ENCODE measurements at places on chromosomes 3 and 15.

DNA sequence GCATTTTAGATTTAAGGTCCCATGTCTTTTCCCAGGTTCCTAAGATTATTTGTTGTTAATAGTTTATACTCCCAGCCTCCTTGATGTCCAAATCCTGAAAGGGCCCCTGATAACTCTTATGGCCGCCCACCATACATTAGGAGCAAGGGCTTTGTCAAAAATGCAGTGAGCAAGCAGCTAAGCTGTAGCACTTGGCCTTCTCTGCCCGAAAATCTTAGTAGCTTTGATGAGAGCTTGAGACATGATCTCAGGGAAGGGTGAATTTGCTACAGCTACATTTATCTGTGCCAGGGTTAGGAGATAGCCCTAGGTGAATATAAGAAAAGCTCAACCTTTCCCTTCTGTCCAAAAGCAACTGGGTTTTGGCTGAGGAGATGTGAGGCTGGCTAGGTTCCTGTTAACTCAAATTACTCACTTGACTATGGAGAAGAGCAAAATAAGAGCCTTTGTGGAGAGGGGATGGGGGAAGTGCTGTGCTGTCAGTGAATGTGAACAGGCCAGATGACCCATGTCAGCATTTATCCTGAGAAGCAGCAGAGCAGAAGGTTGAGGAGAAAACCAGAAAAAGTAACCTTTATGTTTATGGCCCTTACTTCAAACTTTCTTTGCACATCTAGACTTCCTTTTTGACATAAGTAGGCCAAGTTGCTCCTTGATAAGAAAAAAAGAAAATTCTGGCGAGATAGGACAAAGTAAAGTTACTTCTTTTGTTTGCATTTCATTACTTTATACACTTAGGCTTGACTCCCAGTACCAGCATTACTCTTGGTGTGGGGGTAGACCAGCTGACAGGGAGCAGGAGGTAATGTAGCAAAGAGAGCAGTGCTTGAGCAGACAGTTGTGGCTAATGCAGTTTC, 21.1 kb downstream of the MAPK6 start:
- no peak overlapping the region for H3K4me3 ChIP-seq
- peaks cover 17% of the 10 kb centered on the region for H3K4me1 ChIP-seq
- H3K36me3 ChIP-seq = no peaks in the 10 kb centered on the region
- DNase-seq = no peak
- no peaks in the 10 kb centered on the region for H3K27me3 ChIP-seq

DNA sequence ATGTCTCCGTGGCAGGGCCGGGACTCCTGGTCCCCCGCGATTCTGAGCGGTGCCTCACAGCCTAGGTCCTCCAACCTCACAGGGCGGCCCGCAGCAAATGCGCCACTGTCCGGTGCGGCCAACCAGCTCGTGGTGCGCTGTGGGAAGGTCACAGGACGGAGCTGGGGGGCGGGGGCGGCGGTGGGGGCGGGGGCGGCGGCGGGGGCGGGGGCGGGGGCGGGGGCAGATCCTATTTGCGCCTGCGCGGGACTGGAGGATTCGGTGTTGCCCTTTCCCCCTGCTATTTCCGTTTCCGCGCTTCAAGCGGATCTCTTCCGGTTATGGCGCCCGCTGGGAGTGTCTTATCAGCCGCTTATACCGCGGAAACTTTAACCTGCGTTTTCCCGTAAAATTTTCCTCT, 106.7 kb upstream of the SNRPN start:
- no peaks in the 10 kb centered on the region for H3K36me3 ChIP-seq
- no peaks in the 10 kb centered on the region for H3K27me3 ChIP-seq
- no peak overlapping the region for H3K27ac ChIP-seq
- DNase-seq = no peak
- peak overlapping the region; percentile 26 for H3K4me3 ChIP-seq

DNA sequence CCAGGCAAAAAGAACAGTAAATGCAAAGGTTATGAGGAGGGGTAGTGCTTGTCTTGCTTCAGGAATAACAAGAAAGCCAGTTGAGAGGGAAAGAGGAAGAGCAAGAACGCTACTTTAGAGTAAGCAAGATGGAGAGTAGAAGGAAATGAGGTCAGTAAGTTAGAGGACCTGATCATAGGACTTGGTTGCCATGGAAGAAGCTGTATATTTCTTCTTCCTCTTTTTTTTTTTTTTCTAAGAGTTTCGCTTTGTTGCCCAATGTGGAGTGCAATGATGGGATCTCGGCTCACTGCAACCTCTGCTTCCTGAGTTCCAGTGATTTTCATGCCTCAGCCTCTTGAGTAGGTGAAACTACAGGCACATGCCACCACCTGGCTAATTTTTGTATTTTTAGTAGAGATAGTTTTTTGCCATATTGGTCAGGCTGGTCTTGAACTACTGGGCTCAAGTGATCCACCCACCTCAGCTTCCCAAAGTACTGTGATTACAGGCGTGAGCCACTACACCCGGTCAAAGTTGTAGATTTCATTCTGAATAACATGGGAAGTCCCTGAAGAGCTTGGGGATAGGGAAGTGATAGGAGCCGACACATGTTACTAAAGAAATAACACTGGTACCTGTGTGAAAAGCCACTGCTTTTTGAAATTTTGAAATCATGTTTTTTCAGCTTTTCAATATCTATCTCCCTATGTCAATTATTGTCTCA, 527.9 kb upstream of the NAALADL2 start:
- peaks cover 3% of the 10 kb centered on the region for H3K4me1 ChIP-seq
- no peak for DNase-seq
- no peak overlapping the region for H3K4me3 ChIP-seq
- no peak overlapping the region for H3K27ac ChIP-seq
- no peaks in the 10 kb centered on the region for H3K36me3 ChIP-seq

DNA sequence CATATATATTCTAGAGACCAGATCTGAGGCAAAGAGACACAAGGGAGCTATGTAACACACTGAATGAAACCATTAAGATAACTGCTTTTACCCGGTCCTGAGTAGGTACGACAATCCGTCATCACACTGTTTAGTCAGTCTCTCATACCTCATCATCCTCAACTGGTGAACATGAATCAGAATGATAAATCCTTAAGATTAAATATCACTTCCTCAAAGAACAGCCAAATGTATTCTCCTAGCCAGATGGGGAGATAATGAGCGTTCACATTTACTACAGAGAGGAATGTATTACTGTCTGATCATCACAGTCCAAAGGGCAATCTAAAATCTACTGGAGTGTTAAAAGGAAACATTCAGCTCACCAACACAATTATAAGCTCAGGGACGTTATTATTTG, 319.4 kb upstream of the STAC start:
- no peak for DNase-seq
- H3K36me3 ChIP-seq = no peaks in the 10 kb centered on the region
- H3K27me3 ChIP-seq = no peaks in the 10 kb centered on the region
- H3K4me3 ChIP-seq = no peak overlapping the region
- no peak overlapping the region for H3K27ac ChIP-seq
- no peaks in the 10 kb centered on the region for H3K4me1 ChIP-seq

DNA sequence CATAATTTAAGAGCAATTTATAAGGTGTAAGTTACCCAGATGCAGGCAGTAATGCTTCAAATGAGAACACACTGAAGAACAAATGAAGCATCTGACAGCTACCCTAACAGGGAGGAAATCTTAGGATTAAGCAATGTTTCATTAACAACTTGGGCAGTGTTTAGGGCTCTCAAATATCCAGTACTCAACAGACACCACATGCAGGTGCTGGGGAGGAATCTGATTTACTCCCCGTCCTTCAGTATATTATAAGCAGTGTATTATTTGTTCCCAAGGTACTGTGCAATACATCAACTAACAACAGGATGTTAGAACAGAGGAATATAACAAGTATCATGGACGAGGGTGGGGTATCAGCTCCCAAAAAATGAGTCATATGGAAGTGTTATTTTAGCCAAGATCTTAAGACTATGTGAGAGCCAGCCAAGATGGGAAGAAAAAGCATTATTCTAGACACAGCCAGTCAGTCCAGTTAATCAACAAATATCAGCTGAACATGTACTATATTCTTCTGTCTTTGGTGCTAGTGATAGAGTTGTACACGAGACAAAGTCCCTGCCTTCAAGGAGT, 20.4 kb downstream of the BTBD1 start:
- peaks cover 82% of the 10 kb centered on the region for H3K36me3 ChIP-seq
- no peak overlapping the region for H3K27ac ChIP-seq
- H3K27me3 ChIP-seq = no peaks in the 10 kb centered on the region
- no peak overlapping the region for H3K4me3 ChIP-seq
- no peak for DNase-seq
- peaks cover 3% of the 10 kb centered on the region for H3K4me1 ChIP-seq

- DNase-seq = peak; percentile 70
- H3K4me3 ChIP-seq = no peak overlapping the region
- no peak overlapping the region for H3K27ac ChIP-seq
Observed at GRCh38 chr15:40468898-40469331, 1.9 kb upstream of the CHST14 start.

DNA sequence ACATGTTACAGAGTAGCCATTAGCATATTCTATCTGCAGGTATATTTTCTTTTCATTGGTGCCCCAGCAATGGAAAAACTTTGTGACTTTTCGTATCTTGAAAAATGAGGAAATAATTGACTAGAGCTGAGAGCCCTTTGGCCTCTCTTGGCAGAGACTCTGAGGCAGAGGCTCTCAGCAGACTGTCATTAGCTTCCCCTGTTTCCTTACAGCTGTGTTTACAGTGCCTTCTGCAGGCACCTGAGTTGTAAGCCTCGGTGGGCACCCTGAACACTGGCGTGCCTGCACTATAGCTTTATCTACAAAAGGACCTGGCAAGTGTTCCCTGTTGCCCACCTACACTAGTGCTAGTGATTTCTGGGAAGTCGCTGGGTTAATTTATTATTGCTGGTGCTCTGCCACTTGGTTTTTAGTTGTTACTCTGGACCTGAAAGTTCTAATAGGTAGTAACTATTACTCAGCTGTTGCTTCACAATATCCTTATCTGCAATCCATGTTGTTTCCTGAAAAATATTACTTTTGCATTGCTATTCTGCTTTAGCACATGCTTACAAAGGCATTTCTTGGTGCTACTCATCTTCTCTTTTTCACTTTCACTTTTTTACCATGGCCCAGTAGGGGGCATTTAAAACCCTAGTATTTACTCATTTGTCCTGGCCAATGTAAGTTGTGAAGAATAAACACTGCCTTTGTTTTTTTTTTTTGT, 7.8 kb upstream of the GPR171 start:
- H3K27ac ChIP-seq = no peak overlapping the region
- H3K36me3 ChIP-seq = no peaks in the 10 kb centered on the region
- no peaks in the 10 kb centered on the region for H3K4me1 ChIP-seq
- no peak overlapping the region for H3K4me3 ChIP-seq

DNA sequence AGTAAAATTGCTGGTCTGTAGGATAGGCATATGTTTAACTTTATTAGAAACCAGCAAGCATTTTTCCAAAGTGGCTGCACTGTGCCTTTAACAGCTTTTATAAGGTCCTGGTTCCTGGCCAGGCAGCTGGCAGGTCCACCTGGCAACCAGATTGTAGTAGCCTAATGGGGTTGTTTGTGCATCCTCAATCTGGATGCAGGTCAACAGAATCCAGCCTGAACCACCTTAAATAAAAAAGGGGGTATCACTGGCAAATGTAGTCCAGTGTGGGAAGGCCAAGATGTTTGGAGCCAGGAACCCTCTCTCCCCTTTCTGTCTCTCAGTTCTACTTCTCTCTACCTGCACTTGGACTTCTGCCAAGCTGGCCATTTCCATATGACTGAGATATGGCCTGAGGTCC, 200.3 kb downstream of the ZNF621 start:
- no peaks in the 10 kb centered on the region for H3K36me3 ChIP-seq
- H3K4me3 ChIP-seq = no peak overlapping the region
- no peak overlapping the region for H3K27ac ChIP-seq
- H3K27me3 ChIP-seq = no peaks in the 10 kb centered on the region
- no peaks in the 10 kb centered on the region for H3K4me1 ChIP-seq

DNA sequence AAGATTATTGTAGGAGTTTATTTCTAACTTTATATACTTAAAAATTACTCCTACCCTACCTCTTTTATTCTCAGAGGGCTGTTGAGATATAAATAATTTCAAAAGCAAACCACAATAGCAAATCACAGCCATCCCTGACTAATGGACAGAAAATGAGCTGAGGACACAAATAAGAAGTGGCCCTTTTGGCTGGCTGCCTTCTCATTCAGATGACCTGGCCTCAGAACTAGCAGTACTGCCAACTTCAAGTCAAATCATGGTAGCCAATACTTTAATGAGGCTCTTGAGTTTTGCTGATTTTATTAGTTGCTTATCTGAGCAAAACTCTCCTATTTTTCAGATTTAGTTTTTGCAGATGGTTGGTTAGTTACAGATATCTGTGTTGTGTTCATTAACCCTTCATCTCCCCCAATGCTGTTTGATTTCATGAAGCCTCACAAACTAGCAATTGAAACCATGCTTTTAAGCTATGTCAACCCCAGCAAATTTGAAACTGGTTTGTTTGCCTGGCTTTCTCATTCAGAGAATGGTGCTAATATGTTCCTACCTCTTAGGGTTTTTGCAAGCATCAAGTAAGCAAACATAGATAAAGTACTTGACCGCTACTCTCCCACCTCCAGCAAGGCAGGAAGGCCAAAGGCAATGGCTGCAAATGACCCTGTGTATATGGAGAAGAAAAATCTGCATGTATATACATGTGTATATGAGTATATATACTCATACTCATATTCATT, 73.4 kb upstream of the HACD2 start:
- H3K27me3 ChIP-seq = no peaks in the 10 kb centered on the region
- peaks cover 91% of the 10 kb centered on the region for H3K4me1 ChIP-seq
- peak overlapping the region; percentile 80 for H3K27ac ChIP-seq
- DNase-seq = no peak
- H3K36me3 ChIP-seq = peaks cover 9% of the 10 kb centered on the region

GRCh38 chr3:195337747-195338146, 66.8 kb upstream of the XXYLT1 start:
- no peaks in the 10 kb centered on the region for H3K27me3 ChIP-seq
- H3K27ac ChIP-seq = no peak overlapping the region
- peaks cover 32% of the 10 kb centered on the region for H3K36me3 ChIP-seq
- no peaks in the 10 kb centered on the region for H3K4me1 ChIP-seq
- H3K4me3 ChIP-seq = no peak overlapping the region

DNA sequence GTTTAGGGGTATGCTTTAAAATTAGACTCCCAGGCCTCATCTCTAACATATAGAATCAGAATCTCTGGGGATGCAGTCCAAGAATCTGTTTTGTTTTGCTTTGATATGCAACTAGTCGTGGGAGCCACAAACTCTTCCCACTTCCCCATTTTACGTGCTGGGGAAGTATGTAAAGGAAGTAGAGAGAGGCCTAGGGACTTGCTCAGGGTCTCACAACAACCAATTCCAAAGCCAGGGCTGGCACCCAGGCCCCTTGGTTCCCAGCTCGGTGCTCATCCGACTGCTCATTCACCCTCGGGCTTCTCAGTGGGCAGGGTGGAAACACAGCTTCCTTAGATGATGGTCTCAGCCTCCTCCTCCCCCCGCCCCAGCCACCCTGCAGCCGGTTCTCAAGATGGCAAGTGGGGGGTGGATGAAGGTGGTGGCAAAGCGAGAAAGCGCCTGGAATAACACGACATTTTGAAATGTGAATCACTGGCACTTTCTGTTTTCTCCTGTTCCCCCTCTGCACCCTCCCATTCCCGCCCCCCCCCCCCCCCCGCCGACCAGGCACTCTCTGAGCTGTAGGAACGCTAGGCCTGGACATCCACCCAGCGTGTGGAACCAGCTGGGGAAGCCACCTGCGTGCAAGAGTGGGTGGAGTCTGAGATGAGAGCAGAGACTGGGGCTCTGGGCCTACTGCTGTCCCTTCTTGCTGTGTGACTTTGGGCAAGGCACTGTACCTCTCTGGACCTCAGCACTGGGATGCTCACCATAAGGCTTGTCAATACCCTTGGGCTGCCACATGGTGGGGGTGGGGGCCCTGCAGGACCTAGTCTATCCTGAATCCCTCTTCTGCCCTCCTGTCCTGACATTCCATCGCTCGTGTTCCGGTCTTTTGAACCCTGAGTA, 214.5 kb downstream of the RPLP1 start:
- H3K36me3 ChIP-seq = no peaks in the 10 kb centered on the region
- no peak overlapping the region for H3K4me3 ChIP-seq
- peaks cover 9% of the 10 kb centered on the region for H3K4me1 ChIP-seq
- no peak for DNase-seq
- H3K27me3 ChIP-seq = no peaks in the 10 kb centered on the region
